Stimulated activated CD8-positive, alpha-beta memory T cell treated with anti-CD3 and anti-CD28 coated beads, Interleukin-15, amount 100 ng/mL, for 4 hours (primary cell): ENCODE measurements at places on chromosomes 11 and 22.

DNA sequence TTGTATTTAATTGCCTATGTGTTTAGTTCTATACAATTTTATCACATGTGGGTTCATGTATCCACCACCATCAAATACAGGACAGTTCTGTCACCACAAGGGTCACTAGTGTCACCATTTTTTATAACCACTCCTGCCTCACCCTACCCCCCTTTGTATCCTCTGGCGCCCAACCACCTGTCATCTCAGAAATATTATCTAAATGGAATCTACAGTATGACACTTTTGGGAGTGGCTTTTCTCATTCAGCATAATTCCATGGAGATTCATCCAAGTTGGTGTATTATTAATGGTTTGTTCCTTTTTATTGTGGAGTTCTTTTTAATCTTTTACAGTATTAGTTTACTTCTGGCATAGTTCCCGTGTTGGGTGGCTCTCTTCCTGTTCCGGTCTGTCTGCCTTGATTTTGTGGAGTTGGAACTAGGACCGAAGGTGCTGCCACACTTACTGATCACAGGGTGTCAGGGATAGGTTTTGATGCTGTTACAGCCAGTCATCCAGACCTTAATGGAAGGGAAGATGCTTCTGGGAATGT is 58.5 kb downstream of the TNRC6B start:
- DNase-seq, result no peak

- no peak for DNase-seq
Measured at GRCh38 chr11:460331-461199, 10.5 kb downstream of the PTDSS2 start.

GRCh38 chr11:85866137-85866827 is 11.1 kb downstream of the CCDC83 start:
- DNase-seq, result no peak

DNA sequence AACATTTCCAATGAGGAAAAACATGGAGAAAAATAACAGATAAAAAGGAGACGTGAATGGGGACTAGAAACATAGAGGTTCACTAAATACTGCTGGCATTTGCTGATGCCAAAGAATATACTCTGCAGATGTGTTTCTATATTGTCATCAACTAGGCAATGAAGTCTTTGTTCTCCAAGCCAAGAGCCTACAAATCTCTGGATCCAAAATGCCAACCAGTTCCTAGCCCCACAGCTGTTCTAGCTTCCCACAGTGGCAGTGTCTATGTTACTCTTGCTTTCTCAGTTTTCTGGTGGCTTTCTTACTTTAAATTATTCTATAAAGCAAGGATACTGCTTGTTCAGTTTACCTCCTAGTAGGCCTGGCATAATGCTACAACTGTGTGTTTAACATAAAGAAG is 977.9 kb upstream of the CCDC90B start:
- no peak for DNase-seq

DNA sequence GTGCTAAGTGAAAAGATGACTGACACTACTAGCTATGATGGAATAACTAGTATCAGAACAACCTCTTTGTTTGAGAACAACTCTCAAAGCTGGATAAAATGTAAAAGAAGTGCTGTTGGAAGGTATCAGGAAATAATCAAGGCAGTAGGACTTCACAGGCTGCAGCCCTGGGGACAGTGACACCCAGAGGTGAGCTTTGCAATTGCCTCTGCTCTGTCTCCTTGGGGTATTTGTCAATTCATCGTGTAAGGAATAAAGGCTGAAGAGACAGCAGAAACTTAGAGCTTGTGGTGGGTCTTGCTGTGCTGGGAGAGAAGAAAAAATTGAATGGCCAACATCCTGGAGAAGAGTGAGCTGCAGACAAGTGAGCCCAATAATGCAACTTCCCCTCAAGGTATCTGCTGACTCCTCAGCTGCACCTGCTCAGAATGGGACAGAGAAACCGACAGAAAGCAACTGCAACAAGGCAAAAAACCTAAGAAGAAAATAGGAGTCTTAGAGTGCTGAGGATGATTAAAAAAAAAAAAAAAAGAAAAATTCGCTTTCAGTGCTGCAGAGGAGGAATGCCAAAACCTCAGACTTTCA is 141.1 kb downstream of the RCN1 start:
- no peak for DNase-seq

GRCh38 chr11:88619656-88620385 is 282.3 kb upstream of the CTSC start:
- DNase-seq, result no peak

GRCh38 chr11:28346721-28347120 is 238.5 kb downstream of the METTL15 start:
- no peak for DNase-seq

DNA sequence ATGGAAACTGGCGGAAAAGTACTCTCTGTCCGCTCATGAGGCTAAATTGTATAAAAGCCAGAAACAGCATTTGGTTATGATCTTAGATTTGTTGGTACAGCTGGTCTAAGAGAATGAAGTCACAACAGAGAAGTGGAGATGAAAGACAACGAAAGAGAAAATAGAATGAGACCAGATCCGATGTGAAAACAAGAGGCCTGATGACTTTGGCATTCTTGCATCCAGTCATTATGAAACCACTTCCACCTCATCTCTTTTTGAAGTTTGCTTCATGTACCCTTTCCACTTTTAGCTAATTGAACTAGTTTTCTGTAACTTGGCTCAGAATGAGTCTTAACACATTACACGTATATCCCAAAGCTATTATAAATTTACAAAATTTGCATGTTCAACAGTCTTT is 1431.7 kb downstream of the LRRC4C start:
- DNase-seq, result no peak

DNA sequence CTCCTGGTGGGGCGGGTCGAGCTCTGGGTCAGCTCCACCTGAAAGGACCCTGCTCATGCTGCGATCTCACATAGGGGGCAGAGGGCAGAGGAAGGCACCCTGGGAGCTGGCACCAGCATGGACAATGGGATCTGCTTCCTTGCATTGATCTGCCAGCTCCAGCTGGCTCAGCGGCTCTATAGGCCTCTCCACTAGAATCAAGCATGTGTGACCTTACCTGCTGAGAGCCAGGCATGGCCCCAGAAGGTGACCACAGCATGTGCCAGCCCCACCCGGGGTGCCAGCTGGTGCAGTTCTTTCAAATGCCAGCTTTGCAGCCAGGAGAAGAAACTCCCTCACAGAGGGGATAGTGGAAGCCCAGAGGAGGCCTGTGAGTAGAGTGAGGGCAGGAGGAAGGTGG is 22.0 kb upstream of the KLHL35 start:
- no peak for DNase-seq

DNA sequence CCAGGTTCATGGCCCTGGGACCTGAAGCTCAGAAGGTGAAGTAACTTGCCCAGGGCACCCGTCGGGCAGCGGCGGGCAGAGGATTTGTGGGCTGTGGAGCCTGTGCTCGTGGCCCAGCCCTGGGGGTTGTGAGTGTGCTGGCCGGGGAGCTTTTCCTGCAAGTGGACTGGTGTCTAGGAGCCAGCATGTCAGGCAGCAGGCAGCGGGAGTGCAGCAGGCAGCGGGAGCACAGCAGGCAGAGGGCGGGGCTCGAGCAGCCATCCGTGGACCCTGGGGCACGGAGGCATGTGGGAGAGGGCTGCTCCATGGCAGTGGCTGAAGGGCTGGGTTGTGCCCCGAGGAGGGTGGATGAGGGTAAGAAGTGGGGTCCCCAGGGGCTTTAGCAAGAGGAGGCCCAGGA is 72.7 kb upstream of the PPP6R3 start:
- no peak for DNase-seq

GRCh38 chr11:14642453-14642852 is 1.2 kb upstream of the PDE3B start:
- DNase-seq, result no peak

DNA sequence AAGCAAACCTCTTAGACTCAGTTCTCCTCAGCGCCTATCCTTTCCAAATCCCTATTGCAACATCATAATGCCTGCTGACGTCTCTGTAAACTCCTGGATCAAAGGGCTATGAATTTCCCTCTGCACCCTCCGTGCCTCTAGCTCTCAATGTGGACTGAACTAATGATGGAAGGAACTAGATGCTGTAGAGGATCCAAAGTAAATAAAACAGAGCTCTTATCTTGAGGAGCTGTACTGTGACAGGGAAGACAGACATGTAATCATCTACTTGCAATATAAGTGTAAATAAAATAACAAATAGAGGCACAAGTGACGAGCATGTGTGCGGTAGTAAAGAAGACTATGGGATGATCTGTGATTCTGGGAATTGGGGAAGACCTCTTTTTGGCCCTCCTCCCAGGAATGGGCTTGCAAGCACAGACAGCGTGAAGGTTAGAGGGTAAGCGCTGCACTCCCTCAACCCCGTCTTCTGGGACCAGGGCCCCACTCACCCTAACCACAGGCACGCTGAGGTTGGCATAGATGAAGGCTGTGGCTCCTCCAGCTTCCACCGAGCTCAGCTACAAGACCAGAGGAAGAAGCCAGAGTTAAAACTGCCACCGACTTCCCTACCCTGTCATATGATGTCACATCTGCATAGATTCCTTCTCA is 42.2 kb downstream of the P4HA3 start:
- no peak for DNase-seq

DNA sequence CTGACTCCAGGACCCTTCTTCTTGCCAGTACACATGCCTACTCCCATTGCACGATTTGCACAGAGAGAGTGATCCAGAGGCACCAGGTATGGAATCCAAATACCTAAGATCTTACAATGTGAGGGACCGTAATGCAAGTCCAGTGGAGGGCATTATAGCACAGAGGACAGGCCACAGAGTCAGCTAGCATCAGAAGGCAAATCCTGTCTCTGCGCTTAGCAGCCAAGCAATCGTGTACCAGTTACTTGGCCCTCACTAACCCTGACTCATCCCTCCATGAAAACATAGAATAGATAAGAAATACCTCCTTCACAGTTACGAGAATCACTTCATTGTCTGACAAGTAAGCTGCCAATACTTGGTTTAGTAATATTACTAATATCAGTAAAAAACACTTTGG is 69.7 kb upstream of the SLC6A5 start:
- no peak for DNase-seq

- DNase-seq, result no peak
Measured at GRCh38 chr11:2106583-2107209, 32.5 kb downstream of the IGF2 start.

DNA sequence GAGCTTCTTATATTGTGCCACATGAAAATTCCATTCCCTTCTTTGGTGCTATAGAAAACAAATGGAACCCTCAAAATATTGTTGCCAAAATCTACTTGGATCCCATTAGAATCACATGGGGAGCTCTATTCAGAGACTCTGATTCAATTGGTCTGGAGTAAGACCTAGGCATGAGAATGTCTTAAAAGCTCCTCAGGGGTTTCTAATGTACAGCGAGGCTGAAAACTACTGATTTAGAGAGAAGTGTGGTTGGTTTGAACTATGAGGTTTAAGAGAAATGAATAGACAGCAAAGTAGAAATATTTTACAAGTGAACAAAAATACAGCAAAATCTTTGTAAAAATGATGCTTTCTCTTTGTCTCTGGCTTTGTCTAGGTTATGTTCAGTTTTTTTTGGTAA is 514.7 kb downstream of the CNTN5 start:
- DNase-seq, result no peak

- DNase-seq, result no peak
Measured at GRCh38 chr11:10622957-10623791, 54.7 kb upstream of the LYVE1 start.

DNA sequence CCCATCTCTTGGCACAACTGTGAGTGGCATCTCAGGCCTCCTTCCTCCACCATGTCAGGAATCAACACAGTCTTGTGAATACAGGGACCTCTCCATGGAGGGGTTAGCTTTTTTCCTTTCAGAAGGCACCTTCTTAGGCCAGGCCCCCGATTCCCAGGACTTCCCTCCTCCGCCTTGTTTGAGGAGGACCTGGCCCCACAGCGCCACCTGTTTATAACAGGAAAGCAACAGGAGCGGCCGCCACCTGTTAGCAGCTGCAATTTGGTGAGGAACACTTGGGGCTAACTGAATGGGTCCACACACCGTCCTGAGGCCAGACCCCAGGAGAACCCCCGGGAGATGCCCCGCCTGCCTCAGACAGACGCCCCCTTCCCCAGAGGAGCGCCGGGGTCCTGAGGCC is 3.8 kb upstream of the PKP3 start:
- no peak for DNase-seq

GRCh38 chr11:47329987-47330931 is 22.2 kb downstream of the MYBPC3 start:
- DNase-seq, result no peak

DNA sequence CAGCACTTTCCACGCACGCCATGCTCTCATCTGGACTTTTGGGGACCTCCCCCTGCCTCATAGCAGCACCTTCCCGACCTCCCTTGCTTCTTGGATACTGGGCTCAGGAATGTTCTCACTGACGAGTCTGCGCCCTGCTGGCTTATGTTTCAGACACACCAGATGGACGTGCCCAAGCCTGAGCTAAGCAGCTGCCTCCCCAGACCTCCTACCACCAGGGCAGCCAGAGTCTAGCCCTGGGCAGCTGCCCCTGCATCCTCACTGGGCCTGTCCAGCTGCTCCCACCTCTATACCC is 13.2 kb upstream of the RGL4 start:
- DNase-seq, result no peak

DNA sequence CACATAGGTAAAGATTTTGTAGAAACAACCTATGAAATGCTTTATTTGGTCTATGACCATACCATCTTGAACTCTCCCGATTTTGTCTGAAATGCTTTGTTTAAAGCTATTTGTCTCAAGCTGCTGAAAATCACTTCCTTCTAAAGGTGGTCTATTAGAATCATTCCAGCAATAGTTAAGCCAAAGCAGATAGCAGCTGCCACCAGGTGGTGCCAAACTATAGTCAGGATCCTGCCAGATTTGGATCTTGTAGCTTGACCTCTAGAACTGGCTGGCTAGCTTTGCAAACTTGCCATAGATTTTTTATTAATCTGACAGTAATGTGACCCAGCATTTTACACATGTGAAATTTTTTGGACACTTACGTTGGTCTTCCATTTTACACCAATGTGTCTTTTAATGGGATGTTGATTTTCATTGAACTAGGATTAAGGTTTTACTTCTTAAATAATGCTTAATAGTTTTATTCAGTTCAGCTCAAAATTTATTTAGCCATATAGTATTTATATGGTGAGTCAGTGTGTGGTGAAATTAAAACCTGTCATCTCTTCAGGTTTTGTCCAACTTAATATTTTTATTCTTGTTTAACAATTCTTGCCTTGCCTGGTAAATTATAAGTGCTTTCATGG is 19.7 kb downstream of the CTR9 start:
- no peak for DNase-seq

- no peak for DNase-seq
Measured at GRCh38 chr11:7332962-7333361, 81.3 kb downstream of the SYT9 start.
